ENCODE measurements at places on chromosomes 5 and 9.

GRCh38 chr9:75229605-75230332 is 141.5 kb downstream of the OSTF1 start:
- no peak for DNase-seq

DNA sequence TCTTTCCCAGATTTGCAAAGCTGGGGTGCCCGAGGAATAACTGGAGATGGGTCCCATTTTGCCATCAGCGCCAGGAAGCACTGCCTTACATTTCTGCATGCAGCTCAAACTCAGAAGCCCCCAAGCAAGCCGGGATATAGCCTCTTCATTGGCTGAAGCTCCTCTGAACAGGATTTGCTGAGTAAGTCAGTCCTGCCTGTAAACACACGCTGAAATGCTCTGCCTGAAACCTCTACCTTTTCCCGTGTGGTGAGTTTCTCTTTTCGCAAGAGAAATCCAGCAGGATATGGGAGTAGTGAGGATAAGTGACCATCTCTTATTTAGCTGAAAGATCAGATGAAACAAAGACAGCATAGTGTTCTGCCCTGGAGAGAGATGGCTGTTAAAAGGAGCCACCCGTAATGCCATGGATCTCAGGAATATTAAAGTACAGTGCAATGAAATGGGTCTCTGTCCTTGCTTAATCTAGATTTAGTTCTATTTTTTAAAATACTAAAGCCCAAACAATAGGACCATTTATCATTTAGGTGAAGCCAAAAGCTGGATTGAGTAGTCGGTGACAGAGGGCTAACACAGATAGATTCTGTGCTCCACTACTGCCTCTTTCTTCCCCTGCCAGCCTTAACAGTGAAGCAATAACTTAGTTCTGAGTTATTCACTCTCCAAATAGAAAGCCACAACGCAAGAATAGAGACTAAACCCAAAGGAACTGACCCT is 177.5 kb upstream of the PPP2R2B start:
- DNase-seq: no peak

DNA sequence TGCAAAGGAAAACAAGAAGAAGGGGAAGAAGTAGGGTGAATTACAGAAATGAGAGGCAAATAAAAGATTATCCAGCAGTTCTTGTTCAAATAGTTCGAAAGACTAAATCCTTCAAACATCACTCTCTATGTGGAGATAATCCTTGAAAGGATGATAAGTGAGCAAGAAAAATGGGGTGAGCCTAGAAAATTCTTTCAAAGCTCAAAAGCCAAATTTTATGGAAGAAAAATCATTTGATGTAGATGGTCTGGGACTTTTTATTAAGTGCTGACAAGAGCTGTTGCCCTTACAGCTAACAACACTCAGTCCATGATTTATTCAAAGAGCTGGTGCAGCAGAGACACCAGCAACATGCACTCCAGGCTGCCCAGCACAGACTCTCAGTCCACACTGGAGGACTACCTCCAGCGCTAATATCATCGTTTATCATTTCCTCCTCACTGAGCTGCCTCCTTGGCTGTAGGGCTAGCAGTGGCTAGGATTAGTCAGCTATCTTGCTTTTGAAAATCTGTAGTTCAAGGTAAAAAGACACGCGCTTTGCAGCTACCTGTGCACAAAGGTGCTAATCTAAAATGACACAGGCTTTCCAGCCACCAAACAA is 264.8 kb upstream of the KIF2A start:
- no peak for DNase-seq

DNA sequence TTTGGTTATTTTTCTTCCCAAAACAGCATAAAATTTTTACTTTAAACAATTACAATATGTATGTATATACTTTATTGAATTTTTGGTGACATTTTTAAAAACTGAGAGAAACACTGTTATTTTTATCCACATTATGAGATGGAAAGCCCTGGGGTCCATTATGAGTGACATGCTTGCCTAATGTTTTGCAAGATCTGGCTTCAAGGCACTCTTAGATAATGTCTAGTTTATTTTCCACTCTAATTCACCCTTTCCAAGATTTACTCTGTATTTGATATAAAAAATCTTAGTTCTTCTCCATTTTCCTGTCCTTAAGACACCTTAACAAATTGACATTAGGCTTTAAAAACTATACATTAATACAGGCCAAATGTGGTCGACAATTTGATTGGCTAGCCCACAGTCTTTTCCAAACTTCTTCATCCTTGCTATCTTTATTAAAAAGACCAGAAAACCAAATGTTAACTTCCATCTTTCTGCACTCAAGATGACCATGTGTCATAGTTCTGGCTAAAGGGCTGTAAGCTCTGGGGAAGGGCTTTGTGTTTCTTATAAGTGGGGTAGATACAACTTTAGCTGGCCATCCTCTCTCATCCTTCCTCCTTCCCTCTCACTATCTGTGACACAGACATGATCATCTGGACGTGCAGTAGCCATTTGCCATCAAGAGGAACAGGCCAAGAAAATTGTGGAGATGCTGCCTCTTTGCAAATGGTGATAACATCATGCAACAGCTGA is 561.1 kb downstream of the PDE4D start:
- DNase-seq: no peak

GRCh38 chr5:16108418-16108817 is 71.2 kb downstream of the MARCHF11 start:
- DNase-seq: no peak

- no peak for DNase-seq
These were observed 47.3 kb downstream of the ANKRD31 start for GRCh38 chr5:75189353-75189752.

DNA sequence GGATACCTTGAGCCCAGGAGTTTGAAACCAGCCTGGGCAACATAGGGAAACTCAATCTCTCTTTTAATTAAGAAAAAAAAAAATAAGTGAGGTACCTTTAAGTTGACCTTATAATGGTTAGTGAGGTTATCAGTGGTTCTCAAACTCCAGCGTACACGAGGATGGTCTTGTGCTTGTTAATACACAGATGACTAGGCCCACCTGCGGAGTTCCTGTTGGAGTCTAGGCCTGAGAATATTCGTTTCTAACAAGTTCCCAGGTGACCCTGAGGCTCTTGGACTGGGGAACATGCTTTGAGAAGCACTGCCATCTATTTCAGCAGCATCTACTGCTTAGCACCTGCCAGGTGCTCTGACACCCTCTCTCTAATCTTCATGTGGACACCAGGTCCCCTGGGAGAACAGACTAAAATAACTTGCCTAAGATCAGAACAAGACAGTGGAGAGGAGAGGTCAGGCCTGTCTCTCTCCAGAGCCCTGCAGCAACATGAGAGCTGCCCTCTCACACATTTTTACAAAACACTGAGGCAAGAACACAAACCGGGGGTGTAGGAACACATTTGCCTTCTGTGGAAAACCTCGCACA is 24.6 kb downstream of the TLE1 start:
- no peak for DNase-seq

- DNase-seq: no peak
These were observed 72.7 kb downstream of the NTNG2 start for GRCh38 chr9:132234535-132234934.

DNA sequence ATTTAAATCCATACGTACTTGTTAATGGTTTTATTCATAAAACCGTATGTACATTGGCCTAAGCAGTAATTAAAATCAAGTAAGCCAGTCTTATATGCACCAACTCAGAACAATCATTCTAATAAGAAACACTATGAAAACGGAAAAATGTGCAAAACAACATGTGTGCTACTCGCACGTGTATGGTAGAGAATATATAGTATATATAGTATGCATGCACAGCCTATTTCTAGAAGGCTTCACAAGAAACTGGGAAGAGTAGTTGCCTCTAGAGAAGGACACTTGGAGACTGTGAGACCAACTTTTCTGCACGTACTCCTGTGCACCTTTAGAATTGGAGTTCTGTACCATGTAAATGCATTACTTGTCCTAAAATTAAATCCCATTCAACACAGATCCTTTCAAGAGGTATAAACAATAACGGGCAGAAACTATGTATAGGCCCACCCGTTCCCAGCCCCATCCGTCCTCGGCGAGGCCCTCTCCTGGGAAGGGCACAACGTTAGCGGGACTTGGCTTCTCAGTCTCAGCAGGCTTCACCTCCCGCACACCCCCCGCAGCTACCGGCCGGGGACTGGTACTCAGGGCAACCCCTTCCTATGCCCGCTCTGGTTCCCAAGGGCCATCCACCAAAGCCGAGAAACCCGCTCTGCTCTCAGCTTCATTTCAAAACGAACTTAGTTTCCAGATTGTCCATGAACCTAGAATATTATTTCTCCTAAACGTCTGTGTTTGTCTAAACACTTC is 2.0 kb downstream of the CDC14B start:
- no peak for DNase-seq

GRCh38 chr5:126403876-126404275 is 19.3 kb upstream of the GRAMD2B start:
- no peak for DNase-seq

GRCh38 chr9:86940774-86941173 is 6.5 kb downstream of the GAS1 start:
- DNase-seq: no peak

- no peak for DNase-seq
These were observed 80.2 kb downstream of the PIK3R1 start for GRCh38 chr5:68295772-68296171.

- DNase-seq: no peak
These were observed 8.0 kb downstream of the DBH start for GRCh38 chr9:133643978-133644760.

GRCh38 chr5:94700592-94700991 is 82.1 kb downstream of the SLF1 start:
- no peak for DNase-seq

DNA sequence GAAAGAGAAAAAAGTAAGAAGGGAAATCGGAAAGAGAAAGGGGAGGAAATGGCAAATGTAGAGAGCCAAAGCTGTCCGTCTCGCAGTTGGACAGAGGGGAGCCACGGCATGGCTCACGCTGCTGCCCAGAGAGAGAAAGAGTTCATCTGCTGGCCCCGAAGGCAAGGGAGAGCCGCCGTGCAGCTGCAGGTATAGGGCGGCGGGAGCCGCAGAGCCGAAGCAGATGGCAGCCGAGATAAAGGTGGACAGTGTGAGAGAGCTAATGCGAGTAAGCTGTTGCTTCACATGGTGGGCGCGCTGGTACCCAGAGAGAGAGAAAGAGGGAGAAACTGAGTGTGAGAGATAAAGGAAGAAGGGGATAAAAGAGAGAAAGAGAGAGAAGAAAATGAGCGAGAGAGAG is 188.4 kb upstream of the PPP1R26 start:
- DNase-seq: no peak

GRCh38 chr5:17278931-17279330 is 61.5 kb downstream of the BASP1 start:
- DNase-seq: no peak

- DNase-seq: no peak
These were observed 48.9 kb downstream of the PAX5 start for GRCh38 chr9:36985061-36985768.

GRCh38 chr9:34992376-34992951 is 2.9 kb downstream of the DNAJB5 start:
- DNase-seq: no peak

DNA sequence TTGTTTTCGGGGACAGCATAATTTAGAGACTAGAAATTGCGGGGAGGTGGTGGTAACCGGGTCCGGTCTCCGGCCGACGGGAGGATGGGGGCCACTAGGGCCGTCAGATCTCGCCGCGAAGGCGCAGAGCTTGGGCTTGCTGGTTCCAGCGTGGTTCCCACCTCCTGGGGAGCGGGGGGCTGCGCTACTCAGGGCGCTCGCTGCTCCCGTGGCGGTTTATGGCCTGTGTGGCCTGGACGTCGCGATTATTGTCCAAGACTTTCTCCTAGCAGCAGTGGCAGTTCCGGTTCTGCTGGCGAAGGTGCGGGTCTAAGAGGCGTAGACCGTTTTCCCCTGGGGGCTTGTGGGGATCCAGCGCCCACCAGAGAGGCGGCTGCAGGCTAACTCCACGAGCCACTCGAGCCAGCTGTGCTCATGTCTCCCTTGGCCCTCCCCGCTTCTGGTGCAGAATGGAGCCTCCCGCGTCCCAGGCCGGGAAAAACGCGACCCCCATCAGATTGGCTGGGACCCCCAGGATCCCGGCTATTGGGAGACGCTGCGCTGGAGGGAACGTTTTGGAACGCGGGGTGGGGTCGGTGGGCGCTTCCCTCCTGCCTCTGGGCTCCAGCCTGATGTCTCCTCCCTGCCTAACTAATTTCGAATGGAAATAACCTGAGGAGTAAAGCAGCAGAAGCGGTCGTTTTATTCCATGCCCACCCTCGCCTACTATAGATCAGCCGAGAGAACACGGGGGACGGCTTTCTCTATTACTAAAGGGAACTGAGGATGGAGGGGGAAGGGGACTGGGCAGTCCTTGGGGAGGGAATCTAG is 87.1 kb downstream of the ENTREP1 start:
- DNase-seq: no peak

DNA sequence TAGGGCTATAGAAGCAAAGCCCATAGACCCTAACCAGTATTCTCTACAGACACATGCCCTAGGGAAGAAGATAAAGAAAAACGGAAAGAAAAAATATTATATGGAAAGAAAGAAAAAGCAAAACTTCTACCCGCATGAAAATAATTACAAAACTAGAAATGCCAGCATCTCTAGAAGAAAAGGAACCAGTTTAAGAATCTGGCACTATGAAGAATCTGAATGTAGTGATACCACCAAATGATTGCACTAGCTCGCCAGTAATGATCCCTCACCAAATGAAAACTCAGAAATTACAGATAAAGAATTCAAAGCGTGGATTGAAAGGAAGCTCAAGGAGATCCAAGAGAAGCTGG is 341.9 kb upstream of the GRIA1 start:
- no peak for DNase-seq

GRCh38 chr9:125763394-125763801 is 16.2 kb downstream of the PBX3 start:
- DNase-seq: no peak

DNA sequence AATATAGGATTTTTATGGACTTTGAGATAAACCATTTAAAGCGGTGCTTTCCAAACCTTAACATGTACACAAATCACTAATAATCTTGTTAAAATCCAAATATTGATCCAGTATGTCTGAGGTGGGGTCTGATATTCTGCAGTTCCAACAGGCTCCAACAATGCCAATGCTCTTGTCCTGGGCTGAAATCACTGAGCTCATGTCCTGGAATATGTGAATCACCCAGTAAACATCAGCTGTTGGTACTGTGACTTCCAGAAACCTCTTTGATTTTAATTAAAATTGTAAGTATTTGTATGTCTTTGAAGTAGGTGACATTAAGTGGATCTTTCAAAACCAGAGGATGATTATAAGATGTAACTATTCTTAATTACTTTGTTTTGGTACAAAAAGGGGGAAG is 52.8 kb upstream of the CAST start:
- DNase-seq: no peak

- no peak for DNase-seq
These were observed 103.1 kb downstream of the BNC2 start for GRCh38 chr9:16767366-16767765.

DNA sequence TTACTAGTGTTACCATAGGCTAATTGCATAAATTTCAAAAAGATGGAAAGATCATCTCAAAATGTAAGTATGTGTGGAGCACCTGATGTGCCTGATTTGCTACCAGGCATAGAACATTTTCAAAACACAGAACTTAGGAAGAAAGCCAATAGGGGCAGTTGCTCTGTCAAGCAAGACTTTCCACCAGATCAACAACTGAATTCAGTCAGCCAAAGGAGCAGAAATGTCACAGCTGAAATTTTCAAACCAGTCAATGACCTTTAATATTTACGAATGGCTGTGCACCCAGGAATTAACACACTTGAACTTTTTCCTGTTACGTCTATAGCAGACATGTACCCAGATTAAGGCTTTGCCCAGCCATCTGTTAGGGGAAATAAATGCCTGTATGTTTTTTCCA is 452.8 kb upstream of the PTGER4 start:
- no peak for DNase-seq

Measured in AML-193 (cell line).